Central memory CD8-positive, alpha-beta T cell (primary cell): ENCODE measurements at places on chromosomes 4 and X.

GRCh38 chrX:151793886-151794285, 59.3 kb downstream of the CNGA2 start:
- DNase-seq: no peak

DNA sequence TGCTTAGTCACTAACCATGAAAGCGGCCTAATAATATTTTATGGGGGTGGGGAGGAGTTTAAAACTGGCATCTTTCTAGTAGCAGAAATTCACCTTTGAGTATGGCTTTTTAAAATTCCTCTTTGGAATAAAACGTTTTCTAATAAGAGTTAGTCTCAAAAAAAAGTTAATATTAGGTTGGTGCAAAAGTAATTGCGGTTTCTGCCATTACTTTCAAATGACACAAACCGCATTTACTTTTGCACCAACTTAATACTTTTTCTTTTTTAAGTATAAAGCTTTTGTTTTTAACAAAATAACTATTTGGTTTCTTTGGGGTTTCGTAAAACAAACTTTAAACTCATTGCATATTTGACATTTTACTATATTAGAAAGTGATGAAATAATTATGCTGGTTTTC, 68.4 kb downstream of the FBXO8 start:
- DNase-seq: no peak

DNA sequence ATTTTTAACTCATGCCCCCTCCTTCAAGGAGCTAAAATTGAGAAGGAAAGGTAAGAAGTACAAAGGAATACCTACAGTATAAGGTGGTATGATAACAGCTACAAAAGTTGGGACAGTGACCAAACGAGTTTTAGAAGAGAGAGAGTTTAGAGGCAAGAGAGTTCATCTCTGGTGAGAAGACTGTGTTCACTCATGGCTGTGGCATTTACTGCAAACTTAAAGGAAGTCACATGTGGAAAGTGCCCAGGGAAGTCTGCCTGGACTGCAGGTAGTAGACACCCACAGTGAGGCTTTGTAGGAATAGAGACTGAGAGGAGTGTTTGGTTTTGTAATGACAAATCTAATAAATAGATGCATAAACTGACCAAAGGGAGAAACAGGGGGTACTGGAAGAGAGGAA, 493.5 kb downstream of the IL15 start:
- DNase-seq: no peak

GRCh38 chrX:139931646-139932072, 1.2 kb downstream of the ATP11C start:
- peak; percentile 9 for DNase-seq

- no peak for DNase-seq
These were observed 786 bp upstream of the MAGEH1 start for GRCh38 chrX:55451141-55451540.

GRCh38 chr4:71639380-71639779, 144.5 kb downstream of the GC start:
- no peak for DNase-seq

DNA sequence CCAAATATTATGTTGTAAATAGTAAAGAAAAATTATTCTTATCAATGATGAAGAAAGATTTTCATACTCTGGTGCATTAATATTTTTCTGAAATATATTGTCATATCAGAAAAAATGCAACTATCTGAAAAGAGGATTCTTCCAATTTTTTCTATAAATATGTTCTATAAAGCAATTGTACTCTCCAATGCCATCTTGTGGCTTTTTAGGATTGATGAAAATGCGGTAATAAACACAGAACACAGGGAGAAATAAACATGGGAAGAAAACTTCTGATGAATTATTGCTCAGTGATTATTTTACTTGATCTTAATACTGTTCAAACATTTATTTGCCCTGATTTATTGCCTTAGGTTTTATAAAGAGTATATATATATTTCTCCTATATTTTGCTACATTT, 215.4 kb downstream of the IL1RAPL1 start:
- DNase-seq: no peak

DNA sequence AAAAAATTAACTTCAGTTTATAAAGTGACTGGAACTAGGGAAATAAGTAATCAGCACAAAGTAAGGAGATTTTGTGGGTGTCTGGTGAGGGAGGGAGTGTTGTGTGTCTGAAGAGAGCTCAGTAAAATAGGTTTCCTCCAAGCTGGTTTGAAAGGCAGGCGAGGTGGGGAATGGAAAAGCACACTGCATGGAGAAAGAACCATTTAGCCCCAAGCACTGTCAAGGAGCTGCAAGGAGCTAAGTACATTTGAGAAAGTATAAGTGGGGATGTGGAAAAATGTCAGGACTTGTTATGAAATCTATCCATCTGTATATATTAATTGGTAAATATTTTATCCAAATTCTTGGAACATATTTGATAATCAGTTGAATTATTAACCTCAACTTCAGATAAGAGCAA, 956 bp downstream of the C4orf51 start:
- DNase-seq: no peak

- DNase-seq: no peak
These were observed 69.5 kb downstream of the PLAC1 start for GRCh38 chrX:134588806-134589205.

DNA sequence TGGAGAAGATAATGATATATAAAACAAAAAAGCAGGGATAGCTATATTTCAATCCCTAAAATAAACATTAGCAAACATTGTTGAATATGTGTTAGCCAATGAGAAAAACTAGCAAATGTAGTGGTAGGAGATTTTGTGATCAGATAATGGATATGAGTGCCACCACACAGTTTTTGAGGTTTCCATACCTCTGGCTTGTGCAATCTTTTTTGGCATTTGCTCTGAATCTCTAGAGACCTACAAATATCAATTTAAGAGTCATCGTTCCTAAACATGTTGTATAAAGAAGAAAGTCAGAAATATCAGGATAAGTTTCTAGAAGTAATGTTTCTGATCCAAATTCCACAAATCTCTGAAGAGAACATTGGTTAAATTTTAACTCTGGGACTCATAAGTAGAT, 308.7 kb downstream of the PDGFC start:
- DNase-seq: no peak

DNA sequence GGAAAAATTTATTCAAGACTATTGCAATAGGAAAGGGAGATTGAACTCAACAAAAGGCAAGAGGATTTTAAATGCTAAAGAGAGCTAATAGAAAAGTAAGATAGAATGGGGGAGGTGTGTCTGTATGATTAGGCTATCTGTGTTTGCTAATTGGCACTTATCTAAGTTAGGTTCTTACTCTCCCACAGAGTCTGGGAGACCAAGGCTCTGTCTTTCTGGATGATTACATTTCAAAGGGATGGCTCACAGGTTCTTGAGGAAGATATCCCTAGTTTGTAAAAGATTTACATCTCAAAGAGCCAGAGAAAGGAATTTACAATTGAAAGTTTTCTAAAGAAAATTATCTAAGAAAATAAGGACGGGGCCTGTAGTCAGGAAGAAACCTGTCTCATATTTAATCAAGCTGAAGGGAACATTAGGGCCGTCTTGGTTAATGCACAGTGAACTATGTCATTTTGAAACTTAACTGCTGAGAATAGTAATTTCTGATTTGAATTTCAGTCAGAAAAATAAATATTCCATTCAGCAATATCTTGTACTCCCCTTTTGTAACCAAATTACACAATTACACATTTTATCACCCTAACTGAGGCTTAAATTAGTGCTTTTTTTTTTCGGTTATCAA, 75.8 kb downstream of the MAGEB10 start:
- no peak for DNase-seq

GRCh38 chr4:13215560-13215959, 268.6 kb downstream of the RAB28 start:
- DNase-seq: no peak

GRCh38 chrX:97199501-97199900, 315.8 kb downstream of the RPA4 start:
- DNase-seq: no peak
